ENCODE measurements at places on chromosomes 12 and 14.

DNA sequence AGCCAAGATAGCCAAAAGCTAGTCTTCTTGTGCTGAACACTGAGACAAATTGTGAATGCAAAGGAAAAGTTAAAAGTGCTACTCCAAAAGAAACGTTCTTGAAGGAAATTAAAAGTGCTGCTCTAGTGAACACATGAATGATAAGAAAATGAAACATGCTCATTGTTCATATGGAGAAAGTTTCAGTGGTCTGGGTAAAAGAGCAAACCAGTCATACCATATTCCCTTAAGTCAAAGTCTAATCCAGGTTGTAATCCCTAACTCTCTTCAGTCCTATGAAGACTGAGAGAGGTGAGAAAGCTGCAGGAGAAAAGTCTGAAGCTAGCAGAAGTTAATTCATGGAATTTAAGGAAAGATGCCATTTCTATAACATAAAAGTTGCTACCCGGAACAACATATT lies 121.5 kb downstream of the MNAT1 start:
- DNase-seq = no peak

DNA sequence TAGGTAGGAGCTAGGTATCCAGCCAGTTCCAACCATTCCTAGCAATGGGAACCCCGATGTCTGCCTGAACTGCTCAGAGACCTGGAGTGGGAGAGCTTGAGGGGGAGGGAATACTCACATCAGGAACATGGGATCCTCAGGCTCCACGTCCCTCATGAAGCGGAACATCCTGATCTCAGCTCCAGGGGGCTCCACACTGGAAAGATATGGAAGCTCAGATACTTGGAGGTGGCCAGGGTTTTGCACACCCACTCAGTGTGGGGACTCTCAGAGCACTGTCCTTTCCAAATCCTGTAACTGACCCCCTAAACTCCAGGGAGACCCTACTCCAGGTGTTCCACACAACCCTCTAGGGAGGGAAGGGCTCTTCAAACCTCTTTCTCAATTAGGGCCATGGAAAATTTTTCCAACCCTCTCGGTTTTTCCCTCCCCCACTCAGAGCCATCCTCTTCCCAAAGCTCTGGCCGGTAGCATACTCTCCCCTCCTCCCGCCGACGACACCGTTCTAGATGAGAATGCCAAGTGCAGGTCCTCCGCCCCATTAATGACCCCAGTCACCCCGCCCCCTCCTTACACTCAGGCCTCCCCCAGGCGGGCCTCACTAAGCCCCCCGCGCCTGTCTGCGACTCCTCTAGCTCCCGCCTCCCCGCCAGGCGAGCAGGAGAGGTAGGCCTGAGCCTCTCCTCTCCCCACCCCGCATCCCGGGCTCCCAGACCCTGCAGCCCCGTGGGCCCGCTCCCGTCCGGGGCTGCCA lies 597 bp downstream of the MLF2 start:
- DNase-seq = no peak

- no peak for DNase-seq
These were observed 228.8 kb upstream of the RGS6 start for GRCh38 chr14:71703477-71703876.

DNA sequence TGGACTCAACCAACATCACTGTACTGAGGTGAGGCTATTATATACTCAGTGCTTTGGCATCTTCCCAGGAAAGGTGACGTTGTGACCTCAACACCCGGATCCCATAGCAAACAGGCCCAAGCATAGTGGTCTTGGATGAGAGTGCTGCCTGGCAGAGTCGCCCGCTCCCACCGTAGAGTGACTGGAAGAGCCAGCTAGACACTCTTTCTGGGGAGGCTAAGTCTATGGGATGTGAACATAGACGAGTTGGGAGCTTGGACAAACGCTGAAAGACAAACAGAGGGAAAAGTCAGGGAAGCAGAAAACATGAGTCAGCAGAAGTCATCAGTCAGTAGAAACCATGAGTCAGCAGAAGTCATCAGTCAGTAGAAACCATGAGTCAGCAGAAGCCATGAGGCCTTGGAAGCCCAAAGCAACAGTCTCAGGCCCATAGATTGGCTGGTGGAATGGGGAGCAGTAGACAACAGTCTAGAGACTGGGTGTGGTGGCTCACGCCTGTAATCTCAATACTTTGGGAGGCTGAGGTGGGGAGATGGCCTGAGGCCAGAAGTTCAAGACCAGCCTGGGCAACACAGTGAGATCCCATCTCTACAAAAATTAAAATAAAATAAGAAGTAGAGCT lies 66.4 kb upstream of the MAP1LC3B2 start:
- no peak for DNase-seq

GRCh38 chr14:103543721-103544387 lies 14.9 kb downstream of the TRMT61A start:
- no peak for DNase-seq

DNA sequence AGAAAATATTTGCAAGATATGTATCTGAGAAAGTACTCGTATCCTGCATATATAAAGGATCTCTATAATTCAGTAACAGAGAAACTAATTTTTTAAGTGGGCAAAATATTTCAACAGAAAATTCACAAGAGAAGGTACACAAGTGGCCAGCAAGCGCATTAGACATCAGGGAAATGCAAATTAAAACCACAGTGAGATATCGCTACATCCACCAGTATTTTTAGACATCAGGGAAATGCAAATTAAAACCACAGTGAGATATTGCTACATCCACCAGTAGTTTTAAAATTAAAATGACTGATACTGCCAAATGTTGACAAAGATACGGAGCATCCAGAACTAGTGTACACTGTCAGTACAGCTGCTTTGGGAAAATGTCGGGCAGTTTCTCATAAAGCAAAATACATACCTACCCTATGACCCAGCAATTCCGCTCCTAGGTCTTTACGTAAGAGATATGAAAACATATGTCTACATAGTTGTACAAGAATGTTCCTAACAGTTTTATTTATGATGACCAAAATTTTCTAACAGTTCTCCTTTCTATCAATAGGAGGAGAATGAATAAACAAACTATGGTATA lies 2.8 kb upstream of the KCNK13 start:
- no peak for DNase-seq

DNA sequence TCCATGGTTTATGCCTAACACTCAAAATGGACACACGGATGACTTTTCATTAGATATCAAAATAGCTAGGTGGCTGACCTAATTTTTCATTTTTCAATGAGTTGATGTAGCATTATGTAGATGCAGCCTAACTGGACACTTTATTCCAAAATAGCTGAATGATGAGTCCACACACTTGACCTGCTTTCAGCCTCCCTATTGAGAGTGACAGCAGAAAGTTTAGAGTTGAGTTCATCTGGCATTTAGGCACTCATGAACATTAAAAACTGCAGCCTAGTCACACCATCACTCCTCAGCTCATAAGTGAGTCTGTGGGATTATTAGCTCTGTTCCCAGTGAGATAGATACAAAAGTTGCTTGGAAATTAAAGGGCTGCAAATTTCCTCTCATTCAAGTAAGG lies 307.3 kb upstream of the PRKD1 start:
- no peak for DNase-seq

DNA sequence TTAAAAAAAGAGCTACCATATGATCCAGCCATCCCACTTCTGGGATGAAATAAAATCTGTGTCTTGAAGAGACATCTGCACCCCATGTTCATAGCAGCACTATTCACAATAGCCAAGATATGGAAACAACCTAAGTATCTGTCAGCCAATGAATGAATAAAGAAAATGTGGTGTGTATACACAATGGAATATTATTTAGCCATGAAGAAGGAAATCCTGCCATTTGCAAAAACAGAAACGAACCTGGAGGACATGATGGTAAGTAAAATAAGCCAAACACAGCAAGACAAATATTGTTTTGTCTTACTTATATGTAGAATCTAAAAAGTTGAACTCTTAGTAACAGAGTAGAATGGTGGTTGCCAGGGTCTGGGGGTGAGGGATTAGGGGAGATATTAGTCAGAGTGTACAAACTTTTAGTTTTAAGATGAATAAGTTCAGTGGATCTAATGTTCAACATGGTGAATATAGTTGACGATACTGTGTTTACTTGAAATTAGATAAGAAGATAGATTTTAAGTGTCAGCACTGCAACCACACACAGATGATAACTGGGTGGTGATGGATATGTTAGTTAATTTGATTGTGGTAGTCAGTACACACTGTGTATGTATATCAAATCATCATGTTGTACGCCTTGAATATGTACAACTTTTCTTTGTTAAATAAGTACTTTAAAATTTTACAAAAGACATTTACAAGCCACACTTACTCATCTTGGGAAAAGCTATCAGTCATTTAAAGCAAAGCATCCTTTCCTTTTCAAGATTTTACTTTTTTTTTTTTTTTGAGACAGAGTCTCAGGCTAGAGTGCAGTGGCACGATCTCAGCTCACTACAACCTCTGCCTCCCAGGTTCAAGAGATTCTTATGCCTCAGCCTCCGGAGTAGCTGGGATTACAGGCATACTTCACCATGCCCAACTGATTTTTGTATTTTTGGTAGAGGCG lies 89.9 kb downstream of the BICD1 start:
- no peak for DNase-seq

DNA sequence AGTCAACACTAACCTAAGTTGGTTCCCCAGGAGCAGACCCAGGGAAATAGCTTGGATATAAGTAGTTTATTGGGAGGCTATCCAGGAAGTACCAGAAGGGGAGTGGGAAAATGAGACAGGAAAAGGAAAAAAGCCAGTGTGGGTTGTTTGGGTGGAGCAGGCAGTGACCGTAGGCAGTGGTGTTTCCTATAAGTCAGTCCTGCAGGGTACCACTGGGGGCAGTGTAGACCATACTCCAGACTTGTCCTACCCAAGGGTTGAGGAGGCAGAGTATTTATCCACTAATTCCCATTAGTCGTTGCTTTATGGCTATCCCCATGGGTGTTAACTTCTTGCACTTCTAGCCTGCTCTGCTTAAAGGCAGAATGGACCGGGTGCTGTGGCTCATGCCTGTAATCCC lies 6.4 kb upstream of the CCDC60 start:
- no peak for DNase-seq

DNA sequence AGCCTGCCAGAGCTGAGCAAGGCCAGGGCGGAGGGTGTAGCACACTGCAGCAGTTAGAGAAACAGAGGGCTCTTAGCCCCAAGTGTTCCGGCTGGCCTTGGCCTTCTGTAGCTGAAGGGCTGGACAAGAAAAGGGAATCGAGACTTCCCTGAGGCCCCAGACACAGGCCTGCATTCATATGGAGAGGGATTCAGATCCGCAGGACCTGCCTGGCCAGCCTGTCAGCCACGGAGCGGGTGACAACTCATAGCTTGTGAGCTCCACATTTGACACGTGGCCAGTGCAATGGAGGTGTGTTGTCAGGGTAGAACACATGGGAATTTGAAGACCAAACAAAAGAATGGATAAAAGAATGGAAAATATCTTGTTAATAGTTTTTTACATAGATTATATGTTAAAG lies 182.2 kb upstream of the GSC start:
- no peak for DNase-seq

GRCh38 chr12:108190529-108190928 lies 61.4 kb downstream of the WSCD2 start:
- peak; percentile 61 for DNase-seq

GRCh38 chr14:104827177-104828055 lies 26.5 kb downstream of the ZBTB42 start:
- peak; percentile 80 for DNase-seq

- no peak for DNase-seq
These were observed 29.3 kb downstream of the PRKCH start for GRCh38 chr14:61350427-61351270.

DNA sequence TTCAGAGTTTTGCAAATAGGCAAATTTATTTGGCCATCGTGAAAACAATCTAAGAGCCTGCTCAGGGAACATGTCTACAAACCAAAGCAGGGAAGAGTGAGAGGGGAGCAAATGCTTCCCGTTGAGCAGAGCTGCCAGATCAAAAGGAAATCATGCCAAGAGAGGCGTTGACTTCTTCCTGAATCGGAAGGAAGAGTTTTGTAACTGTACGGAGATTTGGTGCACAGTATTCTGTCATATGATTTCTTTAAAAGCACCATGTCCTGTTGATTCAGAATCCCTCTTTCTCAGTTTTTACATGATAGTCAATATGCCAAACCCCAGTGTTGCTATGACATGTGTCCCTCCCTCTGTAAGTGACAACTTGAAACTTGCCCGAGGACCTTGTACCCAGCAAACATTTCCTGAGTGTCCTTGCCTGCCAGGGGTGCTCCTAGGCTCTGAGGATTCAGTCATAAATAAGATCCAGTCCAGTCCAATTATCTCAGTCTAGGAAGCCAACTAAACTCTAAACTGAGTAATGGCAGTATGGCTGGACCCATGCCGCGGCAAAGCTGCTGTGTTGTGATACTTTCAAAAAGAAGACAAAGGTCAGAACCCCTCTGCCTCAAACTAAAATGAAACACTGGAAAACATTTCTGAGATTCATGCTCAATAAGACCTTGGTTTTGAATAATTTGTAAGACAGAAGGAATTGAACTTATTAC lies 300.1 kb upstream of the FKBP4 start:
- DNase-seq = no peak

- DNase-seq = peak; percentile 80
These were observed at the start of gene CRIP2 for GRCh38 chr14:105474483-105475268. Gene CRIP2 (plus strand): TSS chr14:105474821. CDS start chr14:105474863, 42 bp downstream.

DNA sequence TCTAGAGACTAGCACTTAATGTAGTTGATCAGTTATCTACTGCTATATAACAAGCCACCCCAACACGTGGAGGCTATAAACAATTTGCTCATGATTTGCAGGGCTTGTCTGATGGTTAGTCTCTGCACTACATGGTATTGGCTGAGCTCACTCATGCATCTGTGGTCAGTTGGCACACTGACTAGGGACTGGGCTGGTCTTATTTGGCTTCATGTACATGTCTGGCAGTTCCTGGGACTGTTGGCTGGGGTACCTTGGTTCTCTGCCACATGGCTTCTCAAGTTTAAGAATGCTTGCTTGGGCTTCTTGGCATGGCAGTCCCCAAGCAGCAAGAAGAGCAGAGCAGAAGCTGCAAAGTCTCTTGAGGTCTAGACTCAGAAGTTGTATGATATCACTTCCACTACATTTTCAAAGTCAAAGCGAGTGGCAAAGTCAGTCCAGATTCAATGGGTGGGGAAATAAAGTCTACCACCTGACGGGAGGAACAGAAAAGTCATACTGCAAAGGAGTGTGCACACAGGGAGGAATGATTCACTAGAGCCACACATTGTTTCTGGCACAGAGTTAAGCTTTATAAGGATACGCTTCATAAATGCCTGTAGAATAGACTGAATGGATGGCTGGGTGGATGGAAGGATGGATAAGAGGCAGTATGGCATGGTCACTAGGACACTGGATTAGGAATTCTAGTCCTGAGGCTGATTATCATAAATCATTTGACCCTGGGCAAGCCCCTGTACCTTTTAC lies 44.8 kb upstream of the PTHLH start:
- DNase-seq = no peak

DNA sequence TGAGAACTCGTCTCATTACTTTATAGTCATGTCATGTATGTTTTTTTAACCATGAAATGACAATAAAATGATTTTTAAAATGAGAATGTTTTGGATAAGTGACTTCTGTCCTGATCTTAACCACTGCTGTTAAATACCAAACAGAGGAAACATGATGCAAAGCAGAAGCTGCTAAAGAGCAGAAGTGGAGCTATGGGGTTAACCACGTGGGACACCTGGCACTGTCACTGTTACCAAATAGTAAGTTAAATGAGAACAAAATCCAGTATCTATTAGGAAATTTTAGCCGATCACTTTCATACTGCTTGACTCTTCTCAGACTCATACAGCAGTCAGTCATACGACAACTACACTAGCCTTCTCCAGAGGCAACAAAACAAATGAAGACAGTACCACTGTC lies 82.4 kb downstream of the SCAF11 start:
- DNase-seq = no peak

- no peak for DNase-seq
These were observed 284.3 kb downstream of the RAD51B start for GRCh38 chr14:68103853-68104252.
